ENCODE measurements at places on chromosomes 7 and 10.

DNA sequence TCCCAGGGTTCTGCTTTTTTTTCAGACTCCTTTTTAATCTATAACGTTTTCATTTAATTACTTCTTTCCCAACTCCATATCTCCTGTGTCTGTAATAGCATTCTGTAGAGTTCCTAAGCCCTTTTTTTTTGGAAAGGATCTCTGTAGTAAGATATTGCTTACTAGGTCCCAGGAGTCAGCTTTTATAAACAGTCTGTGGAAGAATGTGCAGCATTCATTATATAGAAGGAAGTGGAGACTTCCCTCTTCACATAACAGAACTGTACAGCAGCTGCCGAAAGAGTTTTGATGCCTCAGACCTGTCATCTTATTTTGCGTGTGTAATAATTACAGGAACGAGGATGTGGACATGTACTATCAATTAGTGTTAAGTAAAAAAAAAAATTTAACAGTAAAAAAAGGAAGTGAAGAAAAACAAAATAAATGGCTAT, 7.4 kb upstream of the STEAP4 start:
- no peak for DNase-seq

DNA sequence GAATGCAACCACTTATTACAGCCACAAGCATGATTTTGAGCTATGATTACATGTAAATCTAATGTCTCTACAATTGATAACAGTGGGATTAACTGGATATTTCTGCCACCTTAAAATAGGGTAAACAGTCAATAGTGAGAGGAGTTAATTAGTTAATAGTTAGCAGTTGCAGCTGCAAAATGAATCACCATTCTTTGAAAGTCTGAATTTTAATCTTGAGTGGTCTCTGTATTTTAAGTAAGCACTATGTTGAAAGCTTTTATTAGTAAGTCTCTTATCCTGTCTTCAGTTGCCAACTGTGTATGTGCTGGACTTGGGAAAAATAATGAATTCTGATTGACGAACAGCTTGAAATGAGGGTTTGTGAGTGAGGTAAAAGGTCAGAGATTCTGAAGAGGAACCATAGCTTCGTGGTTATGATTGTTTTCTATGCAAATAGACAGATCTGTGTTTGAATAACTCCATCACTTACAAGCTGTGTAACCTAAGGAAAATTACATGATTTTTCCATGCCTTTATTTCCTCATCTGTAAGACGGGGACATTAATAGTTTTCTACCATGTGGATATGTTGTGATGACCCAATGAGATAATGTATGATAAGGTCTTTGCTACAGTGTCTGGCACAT, 75.2 kb downstream of the RNLS start:
- no peak for DNase-seq

DNA sequence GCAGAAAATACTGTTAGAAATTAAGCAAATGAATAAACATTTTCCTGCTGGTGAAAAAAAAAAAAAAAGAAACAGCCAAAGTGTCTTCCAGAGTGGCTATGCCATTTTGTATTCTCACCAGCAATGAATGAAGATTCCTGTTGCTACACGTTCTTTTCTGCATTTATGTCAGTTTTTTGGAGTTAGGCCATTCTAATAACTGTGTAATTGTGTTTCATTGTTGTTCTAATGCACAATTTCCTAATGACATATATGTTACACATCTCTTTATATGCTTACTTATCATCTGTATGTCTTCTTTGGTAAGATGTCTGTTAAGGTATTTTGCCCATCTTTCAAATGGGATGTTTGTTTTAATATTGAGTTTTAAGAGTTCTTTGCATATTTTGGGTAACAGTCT, 213.7 kb downstream of the ITGB1 start:
- no peak for DNase-seq

GRCh38 chr7:123024989-123025758, 29.7 kb upstream of the TAS2R16 start:
- no peak for DNase-seq

DNA sequence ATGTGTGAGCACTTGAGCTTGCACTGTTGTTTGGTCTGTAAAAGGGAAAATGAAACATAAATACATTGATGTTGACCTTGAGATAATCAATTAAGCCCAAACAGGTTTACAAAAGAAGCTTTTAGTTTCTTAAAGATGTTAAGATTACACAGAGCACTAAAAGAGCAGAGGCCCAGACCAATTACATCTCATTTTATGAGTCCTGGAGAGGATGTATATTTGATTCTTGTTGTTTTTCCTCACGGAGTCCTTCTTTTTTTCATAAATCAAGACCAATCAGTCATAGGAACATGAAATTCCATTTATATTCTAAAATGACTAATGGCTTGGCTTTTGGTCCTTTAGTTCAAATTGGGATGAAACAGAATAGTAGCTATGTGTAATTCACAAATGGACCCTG, 249.7 kb upstream of the NPY start:
- no peak for DNase-seq

- no peak for DNase-seq
Measured at GRCh38 chr10:12324530-12324929, 24.8 kb upstream of the CAMK1D start.

GRCh38 chr7:78301407-78301806, 502.8 kb downstream of the PHTF2 start:
- no peak for DNase-seq

DNA sequence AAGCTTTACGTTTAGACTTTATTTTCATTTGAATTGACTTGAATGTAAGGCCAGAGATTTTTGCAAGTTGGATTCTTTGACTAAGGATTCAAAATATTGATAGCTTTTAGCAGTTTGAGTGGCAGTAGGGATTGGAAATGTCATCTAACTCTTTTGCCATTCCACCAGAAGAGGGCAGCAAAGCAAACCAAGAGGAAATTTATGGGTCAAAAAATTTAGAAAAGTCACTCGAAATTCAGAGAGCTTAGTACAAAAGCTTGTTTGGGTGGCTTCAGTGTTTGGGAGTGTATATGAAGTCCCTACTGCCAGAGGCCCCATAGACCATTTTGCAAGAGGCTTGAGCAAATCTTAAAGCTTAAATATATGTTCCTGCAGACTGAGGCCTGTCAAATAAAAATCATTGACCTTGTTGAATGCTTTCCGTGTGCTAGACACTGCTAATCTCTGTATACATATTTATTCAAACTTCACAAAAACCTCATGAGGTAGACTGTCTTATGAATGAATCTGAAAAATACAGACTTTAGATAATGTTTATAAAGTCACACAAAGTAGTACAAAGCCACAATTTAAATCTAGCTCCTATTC, 44.6 kb upstream of the RSBN1L start:
- DNase-seq: no peak

GRCh38 chr7:84191842-84192241, 2.7 kb downstream of the SEMA3A start:
- DNase-seq: no peak

All from naive thymus-derived CD8-positive, alpha-beta T cell (primary cell).